ENCODE measurements at places on chromosomes 7 and 10.

DNA sequence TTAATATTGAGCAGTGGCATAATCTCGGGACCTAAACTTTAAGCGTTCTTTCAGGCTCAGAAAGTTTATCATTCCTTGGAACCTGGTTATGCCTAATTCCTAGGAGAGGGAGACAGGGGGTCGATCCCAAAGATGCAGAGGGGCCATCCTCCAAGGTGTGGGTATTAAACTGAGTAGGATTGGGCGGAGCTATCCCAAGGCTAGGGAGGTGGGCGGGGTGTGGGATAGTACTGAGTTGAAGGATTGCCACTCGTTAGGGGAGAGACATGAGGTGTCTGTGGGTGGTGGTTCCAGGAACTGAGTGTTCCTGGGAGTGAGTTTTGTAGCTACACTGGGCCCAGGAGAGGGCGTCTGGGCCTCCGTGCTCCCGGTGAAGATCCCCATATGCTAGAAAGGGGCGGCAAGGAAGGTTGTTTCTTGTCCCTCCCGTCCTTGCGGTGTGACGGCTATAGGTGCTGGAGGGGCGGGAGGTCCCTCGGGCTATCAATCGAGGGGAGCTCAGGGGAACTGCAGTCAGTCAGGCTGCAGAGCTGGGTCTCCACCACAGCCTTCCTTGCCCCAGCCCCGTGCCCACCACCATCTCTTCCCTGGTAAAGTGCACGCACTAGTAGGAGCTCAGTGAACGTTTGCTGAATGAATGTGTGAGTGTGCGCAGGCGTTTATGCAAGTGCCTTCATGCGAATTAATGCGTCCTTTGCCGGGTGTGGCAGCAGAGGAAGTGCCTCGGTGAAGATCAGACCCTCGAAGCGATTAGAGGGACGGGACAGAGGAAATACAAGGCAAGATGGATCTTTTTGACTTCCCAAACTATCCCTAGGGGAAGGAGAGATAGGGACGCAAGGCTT lies 3.0 kb upstream of the HMX2 start:
- DNase-seq, result no peak

DNA sequence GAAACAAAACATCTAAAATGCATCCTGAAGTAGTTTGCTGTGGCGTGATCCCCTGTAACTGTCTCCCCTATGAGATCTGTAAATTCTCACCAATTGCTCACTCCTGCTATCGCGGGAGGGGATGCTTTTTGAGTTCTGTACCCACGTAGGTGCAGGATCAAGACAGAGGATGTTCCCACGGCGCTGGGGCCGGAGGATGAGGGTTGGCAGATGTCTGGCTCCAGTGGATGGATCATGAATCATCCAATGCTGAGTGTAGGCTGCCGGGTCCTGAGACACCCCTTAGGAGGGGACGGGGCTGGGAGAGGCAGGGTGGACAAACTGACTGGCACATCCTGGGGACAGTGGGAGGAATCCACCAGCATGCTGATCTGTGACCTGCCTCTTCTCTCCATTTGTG lies 224.4 kb downstream of the USP6NL start:
- no peak for DNase-seq

DNA sequence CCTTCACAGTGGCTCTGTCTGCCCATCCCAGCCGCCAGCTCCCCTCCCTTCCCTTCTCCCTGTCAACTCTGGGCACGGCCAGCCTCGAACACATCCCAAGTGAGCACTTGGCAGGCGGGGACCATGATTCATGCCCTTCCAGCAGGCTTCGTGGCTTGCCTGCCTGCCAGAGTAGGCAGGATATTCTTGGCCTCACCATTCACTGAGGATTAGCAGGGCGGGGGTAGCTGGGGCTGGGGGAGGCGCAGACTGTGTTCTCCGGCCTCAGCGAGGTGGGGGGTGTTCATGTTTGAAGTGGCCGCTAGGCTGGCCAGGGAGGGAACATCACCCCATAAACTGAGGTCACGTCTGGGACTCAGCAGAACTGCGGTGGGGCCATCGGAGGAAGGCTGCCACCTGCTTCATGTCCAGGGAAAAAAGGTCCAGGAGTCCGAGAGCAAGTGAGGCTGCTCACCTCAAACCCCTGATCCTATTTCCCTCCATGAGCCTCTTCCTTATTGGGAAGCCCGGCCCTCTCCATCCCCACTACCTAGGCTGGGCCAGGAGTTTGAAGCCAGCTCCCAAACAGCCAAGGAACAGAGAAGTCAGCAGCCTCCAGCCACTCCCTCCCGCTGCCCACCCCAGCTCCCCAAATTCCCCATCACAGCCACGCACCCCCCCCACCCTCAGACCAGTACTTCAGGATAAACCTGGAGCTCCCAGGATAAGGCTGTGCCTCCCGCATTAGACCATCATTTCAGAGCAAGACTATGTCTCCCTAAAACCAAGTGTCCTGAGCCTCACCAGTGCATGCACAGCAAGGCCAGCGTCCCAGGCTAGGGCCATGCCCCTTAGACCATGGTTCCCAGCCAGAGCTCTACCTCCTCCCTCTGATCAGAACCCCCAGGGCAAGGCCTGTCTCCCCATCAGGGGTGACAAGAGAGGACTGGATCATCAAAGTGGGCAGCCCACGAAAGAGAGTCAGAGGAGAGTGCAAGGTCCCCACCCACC lies 42.8 kb upstream of the RABGEF1 start:
- no peak for DNase-seq

- no peak for DNase-seq
Measured at GRCh38 chr7:4523873-4524272, 158.2 kb upstream of the FOXK1 start.

DNA sequence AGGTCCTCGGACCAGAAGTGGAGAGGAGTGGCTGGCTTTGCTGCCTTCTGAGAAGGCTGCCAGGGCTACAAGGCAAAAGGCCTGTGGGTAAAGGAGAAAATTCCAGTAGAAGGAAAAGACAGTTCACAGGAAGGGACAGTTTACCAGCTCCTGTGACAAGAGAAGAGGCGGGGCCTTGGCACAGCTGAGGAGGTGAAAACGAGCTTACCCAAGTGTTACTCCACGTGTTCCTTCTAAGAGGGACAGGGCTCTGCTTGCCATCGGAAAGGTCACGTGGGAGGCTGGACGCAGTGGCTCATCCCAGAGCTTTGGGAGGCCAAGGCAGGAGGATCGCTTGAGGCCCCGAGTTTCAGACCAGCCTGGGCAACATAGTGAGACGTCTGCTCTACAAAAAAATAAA lies 129.4 kb upstream of the ZNF746 start:
- DNase-seq, result no peak

GRCh38 chr10:44856696-44857095 lies 54.4 kb upstream of the TMEM72 start:
- DNase-seq, result no peak

DNA sequence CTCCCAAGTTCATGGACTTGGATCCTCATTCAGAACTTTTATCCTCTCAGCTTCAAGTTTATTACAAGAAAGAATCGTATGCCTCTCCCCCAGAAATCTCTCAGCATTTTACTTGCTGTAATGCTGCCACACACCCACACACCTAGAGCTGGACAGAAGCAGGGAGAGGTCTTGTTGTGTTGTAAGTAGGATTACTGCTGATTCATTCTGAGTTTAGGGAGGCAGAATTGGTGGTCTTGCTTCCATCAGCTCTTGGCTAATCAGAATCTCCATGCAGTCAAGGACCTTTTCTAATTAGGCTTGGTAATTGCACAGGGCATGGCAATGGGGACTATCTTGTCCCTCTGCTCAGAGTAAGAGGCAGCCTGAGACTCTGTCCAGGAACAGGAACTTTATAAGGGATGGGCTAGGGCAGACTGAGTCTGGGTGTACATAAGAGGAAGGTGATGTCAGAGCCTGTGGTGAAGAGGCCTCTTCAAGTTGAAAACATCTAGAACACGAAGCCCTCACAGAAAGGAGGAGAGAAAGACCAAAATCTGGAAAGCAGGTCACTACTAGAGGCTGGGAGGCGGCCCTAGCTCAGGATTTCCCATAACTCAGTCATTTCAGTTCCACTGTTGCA lies 7.0 kb upstream of the PTPRE start:
- DNase-seq, result no peak

DNA sequence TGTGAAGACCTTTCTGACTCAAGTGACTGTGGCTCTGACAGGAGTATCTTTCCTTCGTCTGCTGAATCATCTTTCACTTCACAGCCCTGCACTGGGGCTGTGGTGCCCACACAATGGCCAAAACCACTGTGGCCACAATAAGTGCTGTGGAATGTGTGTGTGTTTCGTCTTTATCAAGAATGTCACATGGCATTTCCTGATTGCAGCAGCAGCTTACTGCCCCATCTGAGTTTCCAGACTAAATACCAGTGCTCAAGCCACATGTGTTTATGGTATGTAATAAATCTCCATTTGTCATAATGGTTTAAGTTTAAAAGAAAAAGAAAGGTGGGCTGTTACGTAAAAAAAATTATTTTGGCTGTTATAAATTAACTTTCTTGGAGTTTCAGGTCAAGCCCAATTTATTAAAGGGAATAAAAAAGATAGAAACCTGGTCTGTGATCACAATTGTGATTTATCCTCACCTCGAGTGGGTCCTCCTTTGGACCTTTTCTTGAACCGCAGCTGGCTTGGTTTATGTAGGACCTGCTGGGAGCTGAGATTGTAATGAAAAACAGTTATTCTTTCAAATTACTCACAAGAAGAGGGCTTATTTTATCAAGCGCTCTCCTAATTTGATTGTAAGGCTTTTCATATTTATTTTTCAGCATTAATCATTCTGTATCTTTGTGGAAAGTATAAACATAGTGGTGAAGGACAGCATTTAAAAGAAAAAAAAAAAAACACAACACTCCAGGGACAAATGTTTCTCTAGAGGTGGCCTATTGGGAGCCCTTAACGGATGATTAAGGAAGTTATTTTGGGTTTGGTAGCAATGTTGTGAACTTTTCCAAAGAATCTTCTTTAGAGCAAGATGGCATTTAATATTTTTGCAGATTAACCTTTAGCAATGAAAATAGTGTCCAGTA lies 116.2 kb downstream of the LRMDA start:
- no peak for DNase-seq
